H54 (cell line): ENCODE measurements at places on chromosomes 16 and 17.
A peak's percentile ranks its signal among the peaks of the same experiment; 100 is the strongest.

DNA sequence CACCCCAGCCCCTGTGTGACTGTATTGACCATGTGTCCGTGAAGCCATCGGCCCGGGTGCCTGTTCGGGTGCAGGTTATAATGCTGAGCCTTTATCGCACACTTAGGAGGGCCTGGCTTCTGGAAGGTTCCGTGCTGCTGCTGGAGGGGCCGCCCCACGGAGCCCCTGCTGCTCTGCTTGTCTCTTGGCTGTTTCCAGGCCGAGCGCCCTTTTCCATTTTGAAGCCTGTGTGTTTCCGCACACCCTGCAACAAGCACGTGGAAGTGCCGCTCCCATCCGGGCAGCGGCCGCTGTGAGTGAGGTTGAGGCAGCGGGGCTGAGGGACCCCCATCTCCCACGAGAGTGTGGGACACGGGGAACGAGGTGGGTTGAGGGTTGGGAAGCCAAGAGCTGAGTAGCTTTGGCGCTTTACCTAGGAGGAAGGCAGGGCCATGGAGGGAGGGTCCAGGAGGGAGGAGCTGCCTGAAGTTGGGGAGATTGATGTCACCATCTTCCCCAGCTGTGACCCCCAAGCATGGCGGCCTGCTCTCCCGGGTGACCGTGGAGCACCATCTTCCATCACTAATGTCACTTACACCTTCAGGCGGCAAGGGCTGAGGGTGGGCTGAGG is 200.1 kb upstream of the GSE1 start:
- no peak for DNase-seq

GRCh38 chr17:43574896-43575525 is 28.9 kb upstream of the ETV4 start:
- DNase-seq: no peak

GRCh38 chr16:71421911-71422310 is 19.9 kb downstream of the TLE7 start:
- peak; percentile 60 for DNase-seq

DNA sequence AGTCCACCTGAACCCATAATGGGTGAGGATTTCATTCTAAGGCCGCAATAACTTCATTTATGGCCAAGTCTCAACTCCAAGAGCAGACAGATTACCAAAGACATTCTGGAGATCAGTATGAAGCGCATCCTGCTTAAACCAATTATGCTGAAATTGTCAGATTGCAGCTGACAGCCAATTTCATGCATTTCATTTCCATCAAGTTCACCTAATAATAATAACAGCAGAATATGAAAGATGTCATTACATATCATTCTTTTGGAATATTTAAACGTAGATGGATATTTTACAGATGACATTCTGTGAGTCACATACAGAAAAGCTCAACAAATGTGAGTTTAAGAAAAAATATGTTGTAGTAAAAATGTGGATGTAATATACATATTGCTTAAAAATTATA is 54.9 kb upstream of the NACA2 start:
- DNase-seq: no peak

DNA sequence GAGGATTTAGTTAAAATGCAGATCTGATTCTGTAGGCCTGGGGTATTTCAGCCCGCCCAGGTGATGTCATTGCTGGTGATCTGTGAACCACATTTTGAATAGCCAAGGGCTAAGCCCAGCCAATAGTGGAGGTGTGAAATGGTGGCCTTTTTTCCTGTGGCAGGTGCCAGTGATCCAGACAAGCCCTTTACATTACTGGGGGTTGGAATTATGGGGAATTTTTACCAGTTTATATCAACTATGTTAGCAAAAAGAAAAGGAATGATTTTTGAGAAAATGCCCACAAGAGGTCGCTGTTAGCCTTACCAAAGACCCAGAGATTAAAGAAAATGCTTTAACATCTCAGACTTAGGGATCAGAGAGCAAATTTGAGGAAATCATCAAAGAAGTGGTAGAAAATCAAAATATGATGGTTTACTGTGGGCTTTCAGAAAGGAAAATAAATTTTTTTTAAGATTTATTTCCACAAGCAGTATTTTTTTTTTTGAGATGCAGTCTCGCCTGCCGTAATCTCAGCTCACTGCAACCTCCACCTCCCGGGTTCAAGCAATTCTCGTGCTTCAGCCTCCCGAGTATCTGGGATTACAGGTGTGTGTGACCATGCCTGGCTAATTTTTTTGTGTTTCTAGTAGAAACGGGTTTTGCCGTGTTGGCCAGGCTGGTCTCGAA is 3.9 kb downstream of the VPS35L start:
- DNase-seq: peak; percentile 28

DNA sequence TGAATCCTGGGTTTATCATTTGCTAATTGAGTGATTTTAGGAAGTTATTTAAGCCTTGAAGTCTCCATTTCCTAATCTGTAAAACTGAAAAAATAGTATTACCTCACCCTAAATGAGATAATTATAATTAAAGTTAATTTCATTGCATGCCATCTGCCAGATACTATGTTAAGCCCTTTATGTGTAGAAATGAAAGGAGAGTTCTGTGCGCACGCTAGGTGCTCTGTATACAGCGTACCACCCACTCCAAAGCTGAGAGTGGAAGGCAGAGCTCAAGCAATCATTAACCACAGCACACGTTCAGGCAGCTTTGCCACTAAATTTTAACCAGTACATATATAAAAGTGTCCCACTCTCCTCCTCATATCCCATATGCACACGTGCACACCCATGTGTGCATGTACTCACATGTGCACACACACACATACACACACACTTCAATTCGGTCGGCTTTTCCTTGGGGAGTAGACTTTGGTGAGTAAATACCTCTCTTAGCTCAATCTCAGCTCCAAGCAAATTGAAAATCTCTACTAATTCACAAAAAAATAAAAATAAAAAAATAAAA is 204.8 kb downstream of the GRIN2A start:
- no peak for DNase-seq

DNA sequence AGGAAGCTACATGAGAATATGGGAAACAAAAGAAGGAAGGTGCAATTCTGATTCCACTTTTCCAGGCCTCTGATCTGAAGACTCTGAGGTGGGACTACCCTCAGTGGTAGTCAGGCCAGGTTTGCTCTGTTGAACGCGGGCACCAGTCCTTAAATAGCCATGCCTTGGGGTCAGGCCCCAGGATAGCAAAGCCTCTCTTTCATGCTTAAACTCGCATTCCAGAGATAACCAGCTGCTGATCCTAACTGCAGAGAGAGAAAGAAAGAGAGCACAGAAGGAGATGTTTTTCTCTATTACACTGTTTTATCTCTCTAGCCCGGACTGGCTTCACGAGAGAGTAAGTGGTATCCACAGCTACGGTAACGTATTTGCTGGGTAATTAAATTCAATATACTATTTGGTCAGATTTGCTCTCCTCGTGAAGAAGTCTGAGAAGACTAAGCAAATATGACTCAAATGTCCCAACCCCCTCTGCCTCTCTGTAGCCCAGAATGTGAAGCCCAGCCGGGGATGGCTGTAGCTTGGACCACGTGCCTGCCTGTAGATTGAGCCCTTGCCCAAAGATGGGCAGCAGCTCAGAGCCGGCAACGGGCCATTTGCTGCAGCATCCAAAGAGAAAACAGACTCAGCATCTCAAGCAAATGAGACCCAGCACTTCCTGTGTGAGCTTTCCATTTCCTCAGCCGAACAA is 122.2 kb downstream of the SMG6 start:
- no peak for DNase-seq

- DNase-seq: no peak
Observed at GRCh38 chr16:11308493-11309283, 27.6 kb upstream of the PRM1 start.

GRCh38 chr17:47733674-47734410 is 806 bp downstream of the TBX21 start:
- no peak for DNase-seq

- DNase-seq: no peak
Observed at GRCh38 chr16:53129281-53130158, 74.7 kb downstream of the CHD9 start.

DNA sequence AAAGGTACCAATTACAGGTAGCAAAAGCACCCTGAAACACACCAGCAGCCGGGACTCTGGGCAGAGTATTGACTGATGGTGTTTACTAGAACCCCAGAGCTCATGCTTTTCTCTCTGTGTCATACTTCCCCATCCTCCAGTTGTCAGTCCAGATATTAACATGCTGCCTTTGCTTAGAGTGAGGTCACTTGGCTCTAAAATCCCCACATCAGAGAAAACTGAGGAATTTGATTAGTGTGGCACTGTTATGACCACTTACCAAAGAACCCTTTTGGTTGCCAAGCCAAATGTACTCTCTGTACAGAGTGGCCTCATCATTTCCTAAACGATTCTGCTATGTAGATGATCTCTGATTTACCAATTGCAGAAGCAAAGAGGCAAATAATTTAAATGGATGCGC is 80.4 kb downstream of the ABCC12 start:
- no peak for DNase-seq

DNA sequence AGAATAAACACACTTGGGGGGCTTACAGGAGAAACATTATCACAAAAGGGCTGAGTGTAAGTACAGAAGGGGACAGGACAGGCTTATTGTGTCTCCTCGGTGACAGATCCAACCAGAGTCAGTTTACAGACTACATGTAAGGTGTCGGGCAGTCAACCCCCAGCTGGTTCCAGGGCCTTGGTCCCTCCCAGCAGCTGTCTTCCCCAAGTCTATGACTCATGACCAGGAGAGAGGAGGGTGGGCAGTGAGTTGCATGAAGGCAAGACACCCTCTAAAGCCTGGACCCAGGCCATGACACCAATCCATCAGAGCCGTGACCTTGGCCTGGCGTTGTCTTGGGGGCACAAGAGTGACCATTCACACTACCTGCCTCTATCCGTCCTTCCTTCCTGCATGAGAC is 276.2 kb upstream of the CCL2 start:
- DNase-seq: no peak

- peak; percentile 34 for DNase-seq
Observed at GRCh38 chr16:4846503-4846900, 586 bp downstream of the GLYR1 start.

- no peak for DNase-seq
Observed at GRCh38 chr17:47791025-47791424, 30.6 kb downstream of the OSBPL7 start.

- no peak for DNase-seq
Observed at GRCh38 chr16:88961011-88961410, 16.0 kb downstream of the CBFA2T3 start.

DNA sequence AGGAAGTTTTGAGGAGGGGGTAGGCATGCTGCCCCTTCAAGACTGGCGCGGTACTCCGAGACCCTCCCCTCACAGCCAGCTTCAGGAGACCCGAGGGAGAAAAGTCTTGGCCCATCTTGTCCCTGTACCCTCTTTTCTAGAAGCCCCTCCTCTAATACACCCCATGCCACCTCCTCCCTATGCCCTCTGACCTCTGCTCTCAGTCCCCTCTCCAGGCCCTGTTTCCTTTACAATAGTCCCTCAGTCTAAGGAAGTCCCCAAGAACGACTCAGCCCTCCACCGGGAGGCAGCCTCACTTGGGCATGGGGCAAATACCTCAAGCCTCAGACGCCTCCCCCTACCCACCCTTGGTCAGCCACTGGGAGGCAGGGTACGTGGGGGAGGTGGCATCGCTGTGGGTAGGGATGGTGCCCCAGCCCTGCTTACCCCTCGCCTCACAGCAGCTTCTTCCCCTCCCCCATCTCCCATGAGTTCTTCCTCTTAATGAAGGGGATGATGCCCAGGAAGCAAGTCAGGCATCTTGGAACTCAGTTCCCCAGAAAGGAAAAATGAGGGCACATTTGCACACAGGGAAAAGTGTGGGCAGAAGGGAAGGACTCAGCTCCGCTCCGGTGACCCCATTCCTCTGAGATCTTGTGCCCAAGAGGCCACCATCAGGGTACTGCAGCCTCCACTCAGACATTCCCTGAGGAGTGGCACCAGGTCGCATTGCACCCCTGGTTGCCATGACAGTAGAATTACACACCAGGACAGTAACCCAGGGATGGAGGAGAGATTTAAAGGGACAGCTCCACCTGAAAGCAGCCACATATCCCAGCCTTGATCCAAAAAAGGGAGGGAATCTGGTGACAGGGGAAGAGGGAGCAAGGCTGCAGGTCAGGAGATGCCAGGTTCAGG is 6.2 kb downstream of the MPP2 start:
- DNase-seq: peak; percentile 47

- no peak for DNase-seq
Observed at GRCh38 chr17:45172232-45172540, 10.5 kb downstream of the HEXIM2 start.

DNA sequence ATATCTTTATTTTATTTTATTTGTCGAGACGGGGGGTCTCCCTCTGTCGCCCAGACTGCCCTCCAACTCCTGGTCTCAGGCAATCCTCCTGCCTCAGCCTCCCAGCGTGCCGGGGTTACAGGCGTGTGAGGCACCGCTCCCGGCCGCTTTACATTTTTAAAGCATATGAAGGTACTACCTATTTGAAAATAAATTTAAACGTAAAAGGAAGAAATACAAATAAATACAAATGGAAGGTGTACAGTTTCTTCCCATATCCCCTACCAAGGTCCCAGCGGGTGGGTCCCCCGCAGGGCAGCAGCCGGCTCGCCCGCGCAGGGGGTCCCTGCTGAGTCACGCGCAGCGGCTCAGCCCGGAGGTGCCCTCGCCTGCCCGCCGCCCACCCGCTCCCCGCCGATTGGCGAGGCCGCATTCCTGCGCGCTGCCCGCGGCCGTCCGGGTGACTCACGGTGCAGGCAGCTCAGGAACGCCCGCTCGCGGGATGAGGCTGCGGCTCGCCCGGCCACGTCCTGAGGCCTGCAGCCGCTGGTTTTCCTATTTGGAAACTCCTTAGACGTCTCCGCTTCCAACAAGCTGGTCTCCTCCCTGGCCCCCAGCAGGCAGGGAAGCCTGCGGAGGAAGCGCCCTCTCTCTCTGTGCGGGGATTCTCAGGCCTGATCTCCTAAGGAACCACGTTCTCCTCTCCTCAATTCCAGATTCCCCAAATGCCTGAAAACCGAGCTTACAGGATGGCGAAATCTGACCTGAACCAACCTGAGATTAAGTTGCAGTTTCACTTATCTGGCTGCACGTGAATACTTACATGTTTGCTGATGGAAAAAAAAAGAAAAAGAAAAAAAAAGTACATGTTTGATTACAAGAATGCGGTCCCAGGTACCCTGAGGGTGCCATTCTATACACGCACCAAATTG is 54.8 kb upstream of the MAP3K14 start:
- DNase-seq: peak; percentile 96

DNA sequence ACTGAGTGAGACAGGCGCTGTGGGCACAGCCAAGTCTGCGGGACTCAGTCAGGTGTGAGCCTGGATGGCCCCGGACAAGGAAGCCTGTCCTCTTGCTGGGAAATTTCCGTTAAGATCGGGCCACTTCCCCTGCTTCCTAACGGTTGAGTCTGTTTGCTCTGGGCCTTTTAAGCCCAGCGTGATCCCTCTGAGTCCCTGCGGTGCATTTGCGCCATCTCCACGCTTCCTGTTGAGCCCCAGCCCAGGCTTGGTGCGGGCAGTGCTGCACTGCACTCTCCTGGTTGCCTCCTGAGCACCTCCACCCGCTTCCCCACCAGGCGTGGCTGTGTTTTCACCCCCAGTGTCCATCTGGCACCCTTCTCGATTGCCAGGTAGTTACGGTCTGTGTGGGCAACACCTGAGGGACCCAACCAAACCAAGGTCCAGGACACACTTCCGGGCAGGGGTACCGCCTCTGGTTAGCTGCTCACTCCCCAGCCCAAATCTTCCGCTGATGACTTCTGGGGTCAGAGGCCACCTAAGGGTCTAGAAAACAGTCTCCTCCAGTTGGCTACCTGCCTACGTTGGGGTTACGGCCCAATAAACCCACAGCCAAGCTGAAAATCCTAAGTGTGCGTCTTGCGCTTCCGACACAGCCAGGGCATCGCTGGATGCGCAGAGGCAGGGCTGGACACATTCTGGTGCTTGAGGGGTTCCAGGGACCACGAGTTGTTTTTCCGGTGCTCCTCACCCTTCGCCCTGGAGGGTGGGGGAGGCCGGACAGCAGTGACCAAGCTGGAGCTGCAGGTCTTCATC is 1.4 kb upstream of the SLC25A10 start:
- DNase-seq: no peak

- no peak for DNase-seq
Observed at GRCh38 chr16:24552705-24553246, 13.4 kb downstream of the RBBP6 start.
